ENCODE measurements at places on chromosomes 3 and 15.

GRCh38 chr3:55807210-55807609, 320.1 kb upstream of the WNT5A start:
- DNase-seq: no peak

- no peak for DNase-seq
Measured at GRCh38 chr3:125055331-125055912, 375 bp downstream of the HEG1 start.

GRCh38 chr15:64751464-64751863, 23.9 kb downstream of the RBPMS2 start:
- DNase-seq: no peak

GRCh38 chr15:33068511-33068990, 126.0 kb downstream of the FMN1 start:
- DNase-seq: no peak

GRCh38 chr3:1037631-1038030, 55.2 kb upstream of the CNTN6 start:
- DNase-seq: no peak

- no peak for DNase-seq
Measured at GRCh38 chr3:112002096-112002971, 3.6 kb downstream of the TAGLN3 start.

DNA sequence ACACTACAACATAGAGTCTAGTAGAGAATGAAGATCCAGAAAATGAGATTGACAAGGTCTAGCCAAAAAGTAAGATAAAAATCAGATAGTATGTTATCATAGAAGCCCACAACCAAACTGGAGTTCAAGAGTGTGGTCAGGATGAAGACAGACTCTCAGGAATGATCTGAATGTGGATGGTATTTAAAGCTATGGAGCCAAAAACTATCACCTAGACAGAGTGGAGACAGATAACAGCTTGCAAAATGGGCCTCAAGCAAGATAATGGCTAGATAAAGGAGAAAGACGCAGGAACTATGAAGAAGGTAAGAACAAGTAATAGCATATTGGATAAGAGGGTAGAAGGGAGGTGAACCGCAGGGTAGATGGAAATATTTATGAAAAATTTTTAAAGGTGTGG, 35.4 kb downstream of the ZMAT3 start:
- DNase-seq: no peak

DNA sequence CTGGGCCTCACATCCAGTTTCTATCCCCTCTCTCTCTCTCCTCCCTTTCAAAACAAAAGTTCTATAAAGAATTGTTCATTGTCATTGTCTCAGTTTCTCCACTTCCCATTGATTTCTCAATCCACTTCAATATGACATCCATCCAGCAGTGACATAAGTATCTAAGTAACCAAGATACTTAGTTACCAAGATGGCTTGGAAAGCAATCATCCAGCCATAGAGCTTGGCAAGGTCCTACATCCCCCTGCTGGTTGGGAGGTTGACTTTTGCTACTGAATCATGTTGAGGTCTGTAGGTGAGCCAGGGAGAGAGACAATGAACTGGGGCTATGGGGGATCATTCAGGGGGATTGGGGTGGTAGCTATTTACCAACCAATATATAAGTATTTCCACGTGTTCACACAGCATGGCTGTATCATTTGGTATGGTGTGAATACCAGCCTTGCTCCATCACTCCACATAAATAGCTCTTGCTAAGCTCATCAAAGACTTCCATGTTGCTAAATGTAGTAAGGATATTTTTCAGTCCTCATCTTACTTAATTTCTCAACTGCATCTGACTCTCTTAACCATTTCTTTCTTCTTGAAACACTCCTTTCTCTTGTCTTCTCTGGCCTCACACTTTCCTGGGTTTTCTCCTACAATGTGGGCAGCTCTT, 58.8 kb upstream of the NTRK3 start:
- no peak for DNase-seq

DNA sequence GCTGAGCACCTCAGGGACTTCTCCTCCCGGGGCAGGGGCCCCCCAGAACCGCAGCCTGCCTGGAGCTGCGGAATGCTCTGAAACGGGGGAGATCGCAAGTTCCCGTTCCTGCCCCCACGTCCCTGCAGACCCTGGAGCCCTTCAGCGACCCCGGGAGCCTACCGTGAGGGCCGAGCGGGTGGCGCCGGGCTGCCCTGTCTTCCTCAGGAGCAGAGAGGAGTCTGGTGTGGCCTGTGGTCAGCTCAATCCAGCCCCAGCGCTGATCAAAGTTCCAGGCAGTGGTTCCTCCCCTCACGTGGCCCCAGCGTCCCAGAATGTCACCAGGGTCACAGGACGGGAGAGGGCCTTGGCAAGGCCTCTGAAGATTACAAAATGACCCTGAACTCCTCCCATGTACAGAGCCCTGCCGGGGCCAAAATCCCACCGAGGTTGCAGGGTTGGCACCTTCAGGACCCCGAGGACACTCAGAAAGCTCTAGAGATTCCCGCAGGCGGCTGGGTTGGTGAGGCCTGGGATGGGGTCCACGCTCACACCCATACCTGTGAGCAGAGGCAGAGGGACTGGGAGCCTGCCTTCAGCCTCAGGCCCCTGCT, at the start of gene CPN2:
Gene CPN2, minus strand, starts transcription at position 249 of the 593 bp plus-strand sequence. CDS start 8,626 bp downstream, outside the sequence.
- no peak for DNase-seq

DNA sequence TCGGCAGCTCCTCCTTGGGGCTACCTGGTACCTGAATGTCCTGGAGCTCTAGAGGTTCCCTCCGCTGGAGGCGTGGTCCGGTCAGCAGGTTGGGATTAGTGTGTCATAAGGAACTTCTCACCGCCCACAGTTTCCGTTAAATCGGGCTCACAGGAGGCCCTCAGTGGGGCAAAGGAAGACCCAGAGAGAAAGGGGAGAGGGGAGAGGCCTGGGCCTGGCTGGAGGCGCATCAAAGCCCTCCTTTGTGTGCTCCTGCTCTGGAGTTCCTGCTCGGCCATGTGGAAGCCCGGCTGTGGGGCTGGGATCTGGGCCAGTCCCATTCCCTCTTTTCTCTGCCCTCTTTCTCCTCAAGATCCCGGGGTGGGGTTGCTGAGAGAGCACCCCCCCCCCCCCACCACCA, at the start of gene RLBP1:
Gene RLBP1, minus strand, starts transcription at position 37 of the 400 bp plus-strand sequence. CDS start 2,604 bp downstream, outside the sequence.
- no peak for DNase-seq

GRCh38 chr15:38068626-38069391, 134.4 kb downstream of the TMCO5A start:
- no peak for DNase-seq

DNA sequence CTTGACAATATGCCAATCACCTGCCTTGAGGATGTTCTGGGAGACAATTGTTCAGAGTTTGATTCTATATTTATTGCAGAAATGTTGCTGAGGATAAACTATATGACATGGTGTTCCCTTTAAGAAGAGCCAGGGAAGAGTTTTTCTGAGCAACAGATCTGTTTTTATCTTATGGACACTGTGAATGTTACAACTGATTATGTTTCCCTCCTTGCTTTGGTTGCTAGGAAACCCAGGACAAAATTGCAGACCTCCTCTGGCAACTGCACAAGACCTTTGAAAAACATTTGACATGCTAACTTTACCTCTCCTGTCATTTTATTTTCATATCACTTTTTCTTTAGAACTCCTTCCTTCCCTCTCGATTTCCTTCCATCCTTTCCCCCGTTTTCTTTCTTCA, 8.2 kb upstream of the TM6SF1 start:
- DNase-seq: no peak

DNA sequence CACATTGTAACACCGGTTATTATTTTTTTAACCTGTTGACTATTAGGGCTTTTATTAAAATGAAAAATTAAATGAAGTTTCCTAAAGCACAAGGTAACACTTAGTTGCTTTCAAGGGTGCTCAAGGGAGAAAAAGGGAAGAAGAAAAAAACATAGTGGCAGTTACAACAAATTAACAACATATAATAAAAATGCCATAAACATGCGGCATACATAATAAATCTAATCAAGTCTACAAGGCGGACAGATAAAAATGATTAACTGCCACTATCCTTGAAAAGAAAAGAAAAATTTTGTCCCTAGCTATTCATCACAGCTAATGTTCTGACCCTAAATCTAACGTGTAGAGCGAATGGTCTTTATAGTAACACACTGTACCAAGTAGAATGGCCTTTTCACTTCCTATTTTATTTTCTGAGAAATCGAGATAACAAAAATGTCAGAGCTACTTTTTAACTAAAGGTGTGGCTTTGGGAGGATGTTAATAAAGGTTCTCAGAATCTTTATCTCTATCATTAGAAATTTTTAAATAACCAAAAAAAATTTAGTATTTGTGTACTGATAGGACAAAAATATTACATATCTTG, 194.9 kb downstream of the FOXP1 start:
- no peak for DNase-seq
